ENCODE measurements at places on chromosomes 12 and 14. TPM values are rescaled to one million over a fixed set of nuclear protein-coding genes. Genes with fewer than 3 reads are reported as not detected.

- H3K27me3 ChIP-seq = no peaks in the 10 kb centered on the region
- no peaks in the 10 kb centered on the region for H3K4me1 ChIP-seq
- no peak overlapping the region for H3K27ac ChIP-seq
- no peak overlapping the region for H3K4me3 ChIP-seq
- DNase-seq = no peak
- no peaks in the 10 kb centered on the region for H3K36me3 ChIP-seq
Observed at GRCh38 chr12:53931844-53932581, 6.6 kb upstream of the HOXC13 start.

GRCh38 chr12:11069854-11070365 lies 7.8 kb upstream of the TAS2R46 start:
- DNase-seq = no peak
- no peak overlapping the region for H3K4me3 ChIP-seq
- no peak overlapping the region for H3K27ac ChIP-seq

DNA sequence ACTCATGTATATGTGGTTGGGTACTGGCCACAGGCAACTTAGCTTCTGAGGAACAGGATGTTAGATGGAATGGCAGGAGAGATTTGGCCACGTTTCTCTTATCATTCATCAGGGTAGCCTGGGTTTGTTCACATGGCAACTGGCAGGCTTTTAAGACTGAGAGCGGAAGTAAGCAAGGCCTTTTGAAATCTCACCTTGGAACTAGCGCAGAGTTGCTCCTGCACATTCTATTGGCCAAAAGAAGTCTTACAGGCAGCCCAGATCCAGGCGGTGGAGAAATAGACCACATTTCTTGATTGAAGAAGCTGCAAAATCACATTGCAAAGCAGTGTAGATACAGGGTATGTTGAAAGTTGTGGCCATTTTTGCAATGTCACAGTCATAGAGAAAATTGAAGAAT lies 3.7 kb downstream of the CLEC4A start:
- H3K36me3 ChIP-seq = no peaks in the 10 kb centered on the region
- no peak overlapping the region for H3K27ac ChIP-seq
- H3K4me1 ChIP-seq = no peaks in the 10 kb centered on the region
- no peaks in the 10 kb centered on the region for H3K27me3 ChIP-seq

Gene SLC5A8
- total RNA-seq = not detected

GRCh38 chr12:124389138-124389724 lies 94.3 kb downstream of the RFLNA start:
- H3K27me3 ChIP-seq = no peaks in the 10 kb centered on the region
- peaks cover 13% of the 10 kb centered on the region for H3K36me3 ChIP-seq
- peak overlapping the region; percentile 96 for H3K27ac ChIP-seq
- DNase-seq = peak; percentile 88
- peak overlapping the region; percentile 98 for H3K4me3 ChIP-seq

DNA sequence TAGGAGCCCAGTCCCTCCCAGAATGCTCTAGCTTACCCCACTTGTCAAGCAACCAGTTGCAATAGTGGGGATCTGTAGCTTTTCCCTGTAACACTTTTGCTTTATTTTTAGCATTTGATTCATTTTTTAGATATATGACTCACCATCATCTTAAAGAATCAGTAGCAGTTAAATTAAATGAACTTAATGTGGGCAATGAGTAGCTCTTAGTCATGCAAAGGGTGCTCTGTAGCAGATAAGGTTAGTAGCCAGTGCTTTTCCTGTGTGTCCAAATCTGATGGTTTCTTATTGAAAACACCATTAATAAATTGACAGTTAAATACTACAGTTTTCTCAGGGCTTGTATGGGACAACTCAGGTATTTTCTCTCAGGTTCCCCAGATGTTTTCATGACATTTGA lies 311.8 kb downstream of the RERGL start:
- DNase-seq = no peak
- no peaks in the 10 kb centered on the region for H3K27me3 ChIP-seq
- no peak overlapping the region for H3K4me3 ChIP-seq
- H3K27ac ChIP-seq = no peak overlapping the region

DNA sequence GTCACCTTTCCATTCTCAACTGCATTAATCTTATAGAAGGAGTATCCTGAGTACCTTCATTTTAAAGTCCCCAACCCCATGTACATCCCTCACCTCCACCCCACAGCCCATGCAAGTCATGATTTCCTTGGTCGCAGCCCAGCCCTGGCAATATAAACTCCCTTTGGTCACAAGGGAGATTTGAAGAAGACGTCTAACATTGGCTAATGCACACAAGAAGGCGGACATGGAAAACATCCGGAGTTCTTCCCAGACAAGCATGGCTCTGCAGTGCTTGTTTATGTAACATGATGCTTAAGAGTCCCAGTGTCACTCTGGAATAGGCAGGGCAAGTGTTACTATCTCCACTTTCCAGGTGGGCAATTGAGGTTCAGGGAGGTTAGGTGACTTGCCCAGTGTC lies 277.6 kb downstream of the DPF3 start:
- H3K27me3 ChIP-seq = peaks cover 80% of the 10 kb centered on the region
- no peaks in the 10 kb centered on the region for H3K36me3 ChIP-seq
- no peak overlapping the region for H3K27ac ChIP-seq
- no peak for DNase-seq
- no peaks in the 10 kb centered on the region for H3K4me1 ChIP-seq

DNA sequence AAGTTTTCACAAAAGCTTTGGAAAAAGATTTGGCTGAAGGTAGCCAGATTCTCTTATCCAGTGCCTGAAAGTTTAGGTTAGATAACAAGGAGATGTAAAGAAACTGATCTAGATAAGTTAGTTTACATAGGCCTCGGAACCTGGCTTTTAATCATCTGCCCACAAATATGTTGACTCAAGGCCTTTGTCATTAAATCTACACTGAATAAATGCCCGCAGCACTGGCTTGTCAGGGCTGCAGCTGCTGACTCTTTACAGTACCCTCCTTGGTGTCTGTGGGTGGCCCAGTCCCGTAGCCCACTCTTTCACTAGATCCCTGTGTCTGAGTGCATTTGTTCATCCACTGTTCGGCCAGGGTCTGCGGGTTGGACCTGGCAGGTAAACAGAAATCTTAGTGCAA lies 58.0 kb downstream of the TMEM116 start:
- 0 out of 2 replicates have a peak, but pooled peaks cover 5% of the 10 kb centered on the region for H3K36me3 ChIP-seq
- no peaks in the 10 kb centered on the region for H3K27me3 ChIP-seq
- H3K4me3 ChIP-seq = no peak overlapping the region
- no peak for DNase-seq

- no peak overlapping the region for H3K4me3 ChIP-seq
- H3K27ac ChIP-seq = no peak overlapping the region
- H3K27me3 ChIP-seq = no peaks in the 10 kb centered on the region
- no peaks in the 10 kb centered on the region for H3K36me3 ChIP-seq
- DNase-seq = no peak
- no peaks in the 10 kb centered on the region for H3K4me1 ChIP-seq
Observed at GRCh38 chr12:29945904-29946303, 162.2 kb upstream of the TMTC1 start.

Gene KLRC2
- total RNA-seq = not detected

Gene SERPINA9
- not detected for total RNA-seq

DNA sequence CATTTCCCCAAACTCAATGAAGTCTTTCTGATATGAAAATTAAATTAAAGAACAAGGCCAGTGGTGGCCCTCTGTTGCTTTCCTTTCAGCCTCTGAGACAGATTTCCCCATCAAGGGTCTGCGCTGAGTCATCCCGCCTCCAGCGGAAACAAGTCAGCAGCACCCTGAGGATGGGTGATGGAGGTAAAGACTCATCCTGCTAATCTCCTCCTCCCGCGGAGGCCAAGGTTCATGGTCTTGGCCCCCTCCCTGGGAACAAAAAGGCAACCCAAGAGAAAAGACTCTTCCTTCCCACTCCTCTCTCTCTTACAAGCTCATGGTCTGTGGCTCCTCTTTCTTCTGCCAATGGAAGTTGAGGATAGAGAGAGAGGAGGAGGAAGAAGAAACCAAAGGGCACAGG lies 9.0 kb upstream of the NUMB start:
- no peaks in the 10 kb centered on the region for H3K27me3 ChIP-seq
- H3K4me3 ChIP-seq = no peak overlapping the region
- no peak for DNase-seq
- no peak overlapping the region for H3K27ac ChIP-seq
- H3K4me1 ChIP-seq = peaks cover 7% of the 10 kb centered on the region
- H3K36me3 ChIP-seq = no peaks in the 10 kb centered on the region

DNA sequence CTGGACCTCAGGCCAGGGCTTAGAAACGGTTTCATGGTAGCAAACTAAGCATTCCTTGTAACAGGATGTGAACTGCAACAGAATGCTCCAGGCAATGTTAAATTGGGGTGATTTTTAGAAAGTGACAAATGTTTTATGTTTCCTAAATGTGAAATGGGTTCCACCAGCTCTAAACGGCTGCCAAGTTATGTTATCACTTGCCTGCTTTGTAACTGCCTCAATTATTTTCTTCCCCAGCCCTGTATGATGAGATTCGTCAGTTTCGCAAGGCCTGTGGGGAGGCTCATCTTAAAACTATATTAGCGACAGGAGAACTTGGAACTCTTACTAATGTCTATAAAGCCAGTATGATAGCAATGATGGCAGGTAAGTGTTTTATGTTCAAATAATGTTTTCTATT lies 70.9 kb downstream of the DERA start:
- no peak overlapping the region for H3K4me3 ChIP-seq
- no peak for DNase-seq
- H3K36me3 ChIP-seq = peaks cover 8% of the 10 kb centered on the region
- H3K27me3 ChIP-seq = no peaks in the 10 kb centered on the region
- H3K4me1 ChIP-seq = peaks cover 36% of the 10 kb centered on the region

GRCh38 chr14:75380656-75381055 lies 47.2 kb upstream of the JDP2 start:
- no peak for DNase-seq
- H3K4me3 ChIP-seq = no peak overlapping the region
- no peaks in the 10 kb centered on the region for H3K36me3 ChIP-seq
- H3K27me3 ChIP-seq = no peaks in the 10 kb centered on the region
- no peak overlapping the region for H3K27ac ChIP-seq

DNA sequence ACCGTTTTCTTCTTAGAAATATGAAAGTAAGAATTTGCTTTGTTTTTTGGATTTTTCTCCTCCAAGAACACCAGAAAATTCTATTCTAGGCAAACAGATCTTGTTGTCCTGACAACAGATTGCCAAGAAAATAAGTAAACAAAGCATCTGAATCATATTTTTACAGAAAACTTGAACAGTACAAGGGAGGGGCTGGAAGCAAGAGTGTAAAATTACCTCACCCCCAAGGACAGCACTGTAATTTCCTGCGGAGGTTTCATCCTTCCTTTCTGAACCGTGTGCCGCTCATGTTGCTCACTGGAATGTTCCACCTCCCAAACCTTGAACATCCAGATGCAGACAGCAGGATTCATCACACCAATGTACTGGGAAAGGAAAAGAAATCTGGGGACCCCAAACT lies 5.4 kb upstream of the CAMKK2 start:
- DNase-seq = no peak
- H3K4me1 ChIP-seq = no peaks in the 10 kb centered on the region
- H3K27me3 ChIP-seq = no peaks in the 10 kb centered on the region
- no peaks in the 10 kb centered on the region for H3K36me3 ChIP-seq

- DNase-seq = no peak
- H3K4me3 ChIP-seq = no peak overlapping the region
- H3K27me3 ChIP-seq = no peaks in the 10 kb centered on the region
- H3K4me1 ChIP-seq = no peaks in the 10 kb centered on the region
- H3K27ac ChIP-seq = no peak overlapping the region
Observed at GRCh38 chr14:38770251-38770650, 332.8 kb downstream of the SEC23A start.

Gene GPR132
- total RNA-seq = not detected

Gene INHBE
- 0.73 TPM for total RNA-seq

GRCh38 chr14:51564460-51564859 lies 87.2 kb upstream of the FRMD6 start:
- no peak for DNase-seq
- H3K27ac ChIP-seq = peak overlapping the region; percentile 74
- H3K27me3 ChIP-seq = no peaks in the 10 kb centered on the region
- H3K4me3 ChIP-seq = peak overlapping the region; percentile 34
- H3K36me3 ChIP-seq = no peaks in the 10 kb centered on the region
- peaks cover 29% of the 10 kb centered on the region for H3K4me1 ChIP-seq

Gene ANKS1B
- not detected for total RNA-seq
